GM13977 (cell line): ENCODE measurements at places on chromosomes 1 and 21.

- no peak for DNase-seq
Measured at GRCh38 chr1:117964290-117965038, 34.9 kb downstream of the WDR3 start.

DNA sequence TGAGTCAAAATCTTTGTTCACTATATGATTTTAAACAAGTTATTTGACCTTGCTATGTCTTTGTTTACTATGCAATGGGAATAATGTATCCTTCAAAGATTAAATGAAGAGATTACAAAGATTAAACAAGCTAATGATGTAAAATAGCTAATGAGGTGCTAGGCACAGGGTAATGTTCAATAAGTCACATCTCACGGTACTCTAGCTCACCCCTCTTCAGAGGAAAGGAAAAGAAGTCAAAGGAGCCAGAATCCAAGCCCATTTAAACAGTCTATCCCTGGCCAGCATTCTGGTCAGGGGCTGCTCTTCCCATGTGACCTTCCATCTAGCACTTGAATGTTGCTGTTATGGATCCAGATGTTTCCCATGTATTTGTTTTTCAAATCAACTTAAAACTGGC, 412.4 kb upstream of the CAMK1G start:
- no peak for DNase-seq

DNA sequence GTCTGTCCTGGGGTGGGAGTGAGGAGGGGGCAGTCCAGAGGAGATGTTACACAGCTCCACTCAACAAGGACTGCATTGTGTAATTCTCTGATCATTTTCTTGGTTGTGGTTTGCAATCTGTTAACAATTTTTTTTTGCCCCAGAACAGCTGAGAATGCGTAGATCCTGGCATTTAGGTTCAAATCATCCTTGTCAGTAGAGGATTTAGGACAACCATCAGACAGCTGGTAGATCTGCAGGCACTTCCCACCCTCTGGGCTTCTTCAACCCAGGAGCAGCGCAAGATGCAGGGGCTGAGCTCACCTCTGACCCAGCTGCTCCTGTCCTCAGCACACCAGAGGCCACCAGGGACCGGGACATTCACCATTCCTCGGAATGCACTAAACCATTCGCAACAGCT, 13.5 kb downstream of the BCAR3 start:
- no peak for DNase-seq

DNA sequence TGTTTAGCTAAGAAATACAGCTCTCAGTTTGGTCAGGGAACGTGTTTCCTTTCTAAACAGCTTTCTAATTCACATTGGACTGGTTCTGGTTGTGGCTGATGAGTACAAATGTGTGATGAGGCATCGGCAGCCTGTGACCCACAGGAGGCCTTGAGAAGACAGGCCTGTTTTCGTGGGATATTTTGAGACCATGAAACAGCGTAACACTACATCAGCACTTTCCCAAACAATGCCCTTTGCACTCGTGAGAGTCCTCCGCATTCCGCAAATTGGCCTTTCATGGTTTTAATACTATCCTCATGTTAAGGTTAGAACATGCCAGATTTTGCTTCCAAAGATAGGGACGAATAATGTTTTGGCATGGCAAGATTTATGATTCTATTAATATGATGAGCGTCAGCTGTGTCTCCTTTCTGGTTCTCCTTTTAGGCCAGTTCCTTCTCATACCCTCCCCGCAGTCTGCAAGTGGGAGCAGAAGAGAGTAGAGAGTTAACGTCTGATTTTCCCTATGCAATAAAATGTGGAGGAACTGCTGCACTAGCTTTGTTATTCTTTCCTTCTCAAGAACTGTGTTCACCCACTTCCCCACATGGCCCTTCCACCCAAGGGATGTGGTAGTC, 84.3 kb upstream of the L1TD1 start:
- no peak for DNase-seq

DNA sequence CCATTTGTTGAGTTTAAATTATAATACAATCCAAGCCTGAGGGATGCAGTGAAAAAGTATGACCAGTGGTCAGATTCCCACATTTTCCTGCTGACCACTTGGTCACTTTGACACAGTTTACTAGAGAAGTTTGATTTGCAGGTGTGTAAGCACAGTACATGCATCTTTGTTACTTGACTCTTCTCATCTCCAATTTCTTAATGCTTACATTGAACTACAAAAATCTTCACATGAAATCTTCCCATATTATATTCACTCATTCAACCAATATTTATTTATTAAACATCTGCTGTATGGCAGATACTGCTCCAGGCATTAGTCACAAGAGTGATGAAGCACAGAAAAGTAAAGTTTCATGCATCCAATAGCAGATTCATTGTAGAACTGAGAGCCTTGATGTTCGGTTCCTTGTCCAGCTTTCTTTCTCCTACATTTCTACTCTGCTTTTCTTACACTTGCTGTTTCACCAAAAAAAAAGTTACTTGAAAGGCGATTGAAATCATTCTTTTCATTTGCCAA, 211.7 kb downstream of the NFIA start:
- DNase-seq = no peak

DNA sequence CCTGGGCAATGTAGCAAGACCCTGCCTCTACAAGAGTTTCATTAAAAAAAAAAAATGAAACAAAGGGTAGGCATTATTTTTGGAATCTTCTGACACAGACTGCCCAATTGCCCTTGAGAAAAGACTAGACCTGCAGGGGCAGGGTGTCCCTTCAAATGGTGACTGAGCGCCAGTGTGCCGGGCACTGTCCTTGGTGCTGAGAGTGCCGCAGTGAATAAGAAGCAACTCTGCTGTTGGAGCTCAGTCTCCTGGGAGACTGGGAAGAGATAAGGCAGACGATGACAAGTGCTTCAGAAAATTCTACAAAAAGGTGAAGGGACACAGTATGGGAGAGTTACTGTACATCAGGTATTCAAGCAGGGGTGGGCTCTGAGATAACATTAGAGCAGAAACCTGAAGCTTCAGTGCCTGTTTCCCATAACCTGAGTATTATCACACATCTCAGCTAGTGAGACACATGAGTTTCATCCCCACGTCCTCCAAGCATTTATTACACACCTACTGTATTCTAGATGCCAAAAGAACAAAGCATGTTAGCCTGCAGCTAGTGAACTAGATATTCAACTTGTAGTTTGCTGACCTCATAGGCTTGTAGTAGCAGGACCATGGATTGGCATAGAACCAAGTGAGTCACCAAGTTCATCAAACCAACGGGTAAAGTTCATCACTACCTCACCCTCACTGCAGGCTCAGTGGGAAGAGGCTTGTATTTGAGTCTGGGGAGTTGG, 18.4 kb upstream of the RPL11 start:
- DNase-seq = peak; percentile 36

DNA sequence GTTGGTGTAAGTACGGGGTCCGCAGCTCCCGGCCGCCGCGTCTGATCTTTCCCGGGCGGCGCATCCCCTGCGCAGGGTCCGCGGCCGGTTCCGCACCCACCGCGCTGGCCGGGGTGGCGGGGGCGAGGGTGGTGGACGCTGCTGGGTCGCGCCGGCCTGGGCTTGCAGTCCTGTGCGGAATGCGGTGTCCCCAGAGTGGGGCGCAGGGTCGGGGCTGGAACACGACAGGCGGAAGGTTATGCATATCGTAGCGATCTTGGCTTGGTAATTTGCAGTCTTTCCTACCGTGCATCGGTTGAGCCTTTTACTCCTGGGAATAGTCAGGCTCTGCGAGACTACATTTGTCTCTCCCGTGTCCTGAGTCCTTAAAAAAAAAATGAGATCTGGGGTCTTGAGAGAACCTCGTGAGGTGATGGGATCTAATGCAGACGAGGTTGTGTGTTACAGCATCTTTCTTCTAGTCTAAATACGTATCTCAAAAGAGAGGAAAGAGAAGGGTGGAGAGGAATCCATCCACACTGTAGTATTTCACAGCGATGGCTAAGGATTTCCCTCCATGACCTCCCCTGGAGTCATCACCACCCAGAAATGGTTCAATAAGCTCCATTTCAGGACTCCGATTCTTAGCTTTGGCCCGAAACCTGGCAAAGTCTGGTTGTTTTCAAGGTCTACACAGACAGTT, 572 bp downstream of the ATP1B1 start:
- peak; percentile 25 for DNase-seq

GRCh38 chr1:11680270-11681070, 478 bp downstream of the MAD2L2 start:
- DNase-seq = peak; percentile 63

- DNase-seq = no peak
Measured at GRCh38 chr1:2101946-2102345, 51.7 kb downstream of the PRKCZ start.

DNA sequence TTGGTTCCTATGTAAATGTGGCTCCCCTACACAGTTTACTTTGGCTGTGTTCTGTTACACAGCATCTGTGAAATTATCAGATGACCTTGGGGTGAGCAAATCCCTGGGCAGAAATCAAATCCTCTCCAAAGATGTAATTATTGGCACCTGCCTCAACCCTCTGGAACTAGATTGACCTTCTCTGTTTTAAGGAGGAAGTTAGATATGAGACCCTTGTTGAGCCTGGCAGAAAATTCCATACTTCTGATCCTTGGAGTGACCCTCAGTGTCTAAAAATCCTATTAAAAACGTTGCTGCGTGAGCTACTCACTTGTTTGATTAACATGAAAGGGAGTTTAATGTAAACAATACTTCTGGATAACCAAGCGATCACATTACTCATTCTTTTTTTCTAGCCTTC, 122.0 kb downstream of the CLIC6 start:
- DNase-seq = no peak

- peak; percentile 12 for DNase-seq
Measured at GRCh38 chr1:194295685-194296084, 1109.3 kb upstream of the B3GALT2 start.

- peak; percentile 20 for DNase-seq
Measured at GRCh38 chr1:52825868-52826267, 16.7 kb upstream of the ZYG11A start.

- no peak for DNase-seq
Measured at GRCh38 chr1:115832651-115833050, 8.3 kb downstream of the NHLH2 start.

DNA sequence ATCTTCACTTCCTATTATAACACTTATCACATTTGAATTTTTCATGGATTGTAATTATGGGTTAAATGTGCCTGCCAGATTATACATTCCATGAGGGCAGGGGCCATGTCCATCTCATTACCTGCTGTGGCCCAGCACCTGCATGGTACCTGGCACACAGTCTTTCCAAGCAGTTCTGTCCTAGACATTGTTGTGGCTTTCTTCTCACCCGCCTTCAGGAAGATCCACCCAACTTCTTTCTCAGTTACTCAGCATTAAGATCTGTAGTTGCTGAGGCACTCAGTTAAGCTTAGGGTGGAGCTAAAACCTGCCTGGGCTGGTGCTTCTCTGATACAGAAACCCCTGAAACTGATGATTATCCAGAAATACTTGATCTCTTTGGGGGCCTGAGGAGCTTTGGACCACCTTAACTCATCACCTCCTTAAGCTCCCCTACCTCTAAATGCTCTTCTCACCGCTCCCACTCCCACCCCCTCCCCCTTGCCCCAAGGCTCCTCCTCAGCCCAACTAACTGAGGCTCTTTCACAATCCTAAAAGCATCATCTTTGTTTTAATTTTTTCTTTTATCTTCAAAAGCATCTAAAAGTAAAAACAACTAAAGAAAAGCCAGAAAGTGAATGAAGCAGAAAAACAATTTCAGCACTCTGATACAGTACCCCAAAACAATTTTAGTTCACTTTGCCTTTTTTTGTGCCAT, 190.6 kb downstream of the FGGY start:
- DNase-seq = no peak

DNA sequence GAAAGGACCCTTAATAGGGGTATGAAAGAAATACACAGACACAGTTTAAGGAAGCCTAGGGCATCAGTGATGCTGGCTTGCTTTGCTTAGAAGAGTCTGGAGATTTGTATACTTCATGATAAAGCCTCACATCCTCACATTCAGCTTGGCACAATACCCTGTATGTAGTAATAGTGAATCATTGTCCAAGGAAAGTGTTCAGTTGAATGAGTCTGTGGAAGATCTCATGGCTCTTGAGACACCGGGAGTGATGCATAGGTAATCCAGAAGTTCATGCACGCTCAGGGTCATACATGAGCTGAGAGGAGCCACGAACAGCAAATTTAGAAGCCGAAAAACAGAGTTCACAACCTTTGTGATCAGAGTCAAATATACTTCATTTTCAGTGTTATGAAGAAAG, 537.2 kb upstream of the TMPRSS15 start:
- DNase-seq = no peak

DNA sequence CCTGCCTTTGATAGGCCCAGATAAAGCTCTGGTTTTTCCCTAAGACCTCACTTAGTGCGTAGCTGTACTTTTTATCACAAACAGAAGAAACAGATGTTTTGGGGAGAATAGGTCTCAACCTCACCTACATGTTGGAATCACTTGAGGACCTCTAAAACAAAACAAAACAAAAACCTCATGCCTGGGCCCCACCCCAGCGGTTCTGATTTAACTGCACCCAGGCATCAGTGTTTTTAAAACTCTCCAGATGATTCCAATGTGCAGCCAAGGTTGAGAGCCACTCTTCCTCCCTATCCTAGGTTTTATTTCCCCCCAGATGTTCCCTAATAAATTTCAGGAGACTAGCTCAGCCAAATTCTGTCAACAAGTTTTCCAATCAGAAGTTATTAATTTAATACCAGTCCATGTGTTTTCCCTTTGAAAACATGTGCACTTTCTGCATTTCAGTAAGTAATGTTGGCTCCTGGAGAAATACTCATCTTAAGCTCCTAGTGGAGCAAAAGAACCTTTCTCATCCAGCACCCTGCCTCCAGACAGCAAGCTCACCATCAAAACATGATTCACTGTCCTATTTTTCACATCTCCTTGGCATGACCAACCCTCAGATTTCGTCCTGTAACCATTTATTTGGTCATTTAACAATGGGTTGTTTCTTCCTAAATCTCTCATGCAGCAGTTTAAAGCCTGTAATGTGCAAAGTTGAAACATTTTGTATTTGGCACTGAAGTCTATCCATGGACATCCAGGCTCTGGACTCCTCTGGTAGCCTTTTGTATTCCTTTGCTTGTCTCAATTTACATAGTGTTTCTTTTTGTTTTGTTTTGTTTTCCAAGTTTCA, 27.5 kb downstream of the LRRC8C start:
- DNase-seq = no peak

DNA sequence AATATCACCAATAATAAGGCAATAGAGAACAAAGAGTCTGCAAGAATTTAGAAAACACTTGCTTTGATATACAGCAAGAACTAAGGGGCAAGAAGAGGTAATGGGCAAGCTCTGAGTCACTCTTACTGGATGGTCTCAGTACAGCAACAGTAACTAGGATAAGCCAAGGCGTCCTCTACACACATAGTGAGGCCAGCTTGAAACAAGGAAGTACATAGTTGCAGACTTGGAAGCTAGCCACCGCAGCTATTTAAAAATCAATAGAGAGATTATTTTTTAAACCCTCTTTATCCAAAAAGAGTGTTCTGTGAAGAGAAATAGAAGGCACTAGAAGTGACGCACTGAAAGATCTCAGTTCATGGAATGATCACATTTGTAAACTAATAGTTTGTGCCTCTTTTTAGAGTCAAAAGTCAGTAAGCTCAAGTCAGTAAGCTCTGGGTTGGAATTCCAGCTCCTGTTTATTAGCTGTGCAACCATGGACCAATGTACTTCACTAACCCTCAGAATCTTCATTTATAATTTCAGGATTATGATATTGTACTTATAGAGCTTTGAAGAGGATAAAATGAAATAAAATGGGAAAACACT, 118.6 kb downstream of the AKT3 start:
- no peak for DNase-seq

- DNase-seq = no peak
Measured at GRCh38 chr21:33234635-33235520, 5.1 kb downstream of the IFNAR2 start.
